Left forelimb (tissue), 1 donor: ENCODE measurements at places on chromosomes 7 and 10.

- DNase-seq = no peak
Observed at GRCh38 chr7:46539892-46540483, 618.9 kb upstream of the IGFBP3 start.

- no peak for DNase-seq
Observed at GRCh38 chr10:63759335-63759734, 238.1 kb downstream of the REEP3 start.

DNA sequence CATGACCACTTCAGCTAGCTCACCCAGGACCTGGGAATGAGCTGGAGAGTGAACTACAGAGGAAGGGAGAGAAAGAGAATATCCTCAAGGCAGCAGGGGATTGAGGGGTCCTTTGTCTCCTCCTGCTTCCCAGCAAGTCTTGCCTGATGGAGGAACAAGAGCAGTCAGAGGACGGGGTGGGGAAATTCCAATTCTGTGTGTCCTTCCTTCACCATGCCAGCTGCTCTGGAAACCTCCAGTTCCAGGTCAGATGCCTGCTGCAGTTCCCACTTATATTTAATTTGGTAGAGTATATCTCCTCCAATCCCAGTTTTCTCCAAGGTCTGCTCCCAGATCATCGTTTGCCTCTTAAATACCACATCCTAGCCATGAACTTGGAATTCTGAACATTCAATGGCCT, 21.4 kb upstream of the LEP start:
- DNase-seq = no peak

GRCh38 chr10:814536-815302, 116.8 kb downstream of the LARP4B start:
- no peak for DNase-seq

GRCh38 chr7:55588976-55589604, 16.8 kb upstream of the VOPP1 start:
- no peak for DNase-seq
